ENCODE measurements at places on chromosomes 16 and 17. TPM values are rescaled to one million over a fixed set of nuclear protein-coding genes. Genes with fewer than 3 reads are reported as not detected.

Gene ATP2C2
- polyA plus RNA-seq = 0.07 TPM

Gene TP53
- polyA plus RNA-seq = 17.4 TPM

Gene KCNJ12
- 0.47 TPM for polyA plus RNA-seq

Gene IGFBP4
- 335 TPM for polyA plus RNA-seq

Gene G6PC1
- 0.09 TPM for polyA plus RNA-seq

Gene SGCA
- polyA plus RNA-seq = not detected

Gene NMT1
- polyA plus RNA-seq = 119 TPM

Gene ADCY9
- 3.7 TPM for polyA plus RNA-seq

Gene GUCY2D
- not detected for polyA plus RNA-seq

Gene CIBAR2
- polyA plus RNA-seq = 1.7 TPM

Gene TMEM208
- 209 TPM for polyA plus RNA-seq

Gene JPT1
- polyA plus RNA-seq = 161 TPM

Gene ASGR1
- polyA plus RNA-seq = 6.9 TPM

Gene TEKT5
- polyA plus RNA-seq = 0.34 TPM

Gene TMC7
- 0.48 TPM for polyA plus RNA-seq

Gene ZNF385C
- 0.16 TPM for polyA plus RNA-seq

Gene DNAH3
- polyA plus RNA-seq = not detected

Gene KRTAP9-8
- not detected for polyA plus RNA-seq

Gene TNP2
- polyA plus RNA-seq = not detected

Gene TNFRSF17
- 0.13 TPM for polyA plus RNA-seq

Gene TPPP3
- polyA plus RNA-seq = 22.7 TPM

Gene ASPA
- 5.5 TPM for polyA plus RNA-seq
